ENCODE measurements at places on chromosomes 7 and 10.
A peak's percentile ranks its signal among the peaks of the same experiment; 100 is the strongest.

DNA sequence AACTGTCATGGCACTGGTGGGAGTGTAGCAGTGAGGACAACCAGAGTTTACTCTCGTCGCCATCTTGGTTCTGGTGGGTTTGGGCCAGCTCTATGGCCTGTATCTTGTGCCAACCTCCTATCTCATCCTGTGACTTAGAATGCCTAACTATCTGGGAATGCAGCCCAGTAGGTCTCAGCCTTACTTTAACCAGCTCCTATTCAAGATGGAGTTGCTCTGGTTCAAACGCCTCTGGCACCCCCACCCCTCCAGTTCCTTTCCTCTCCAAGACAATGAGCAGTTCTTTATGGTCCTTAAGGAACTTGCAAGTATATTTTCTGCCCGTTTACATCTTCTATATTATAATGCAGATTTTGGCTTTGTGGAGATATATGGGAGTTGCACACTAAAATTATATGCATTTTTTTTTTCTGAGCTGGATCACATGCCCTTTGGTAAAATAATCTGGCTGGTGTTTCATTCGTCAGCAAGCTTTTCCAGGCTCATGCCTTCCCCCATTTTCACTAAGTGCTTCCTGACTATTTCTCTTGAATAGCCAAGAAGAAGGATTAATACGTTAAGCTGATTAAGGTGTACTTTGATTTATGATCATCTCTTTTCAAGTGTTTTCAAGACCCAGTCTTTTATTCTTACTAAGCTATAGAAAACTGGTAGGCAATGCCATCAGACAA, 11.2 kb upstream of the WIPF3 start:
- no peak for DNase-seq

- no peak for DNase-seq
These were observed 10.0 kb upstream of the DDIT4 start for GRCh38 chr10:72263613-72264241.

GRCh38 chr10:33189808-33190207, 144.7 kb downstream of the NRP1 start:
- DNase-seq = no peak

DNA sequence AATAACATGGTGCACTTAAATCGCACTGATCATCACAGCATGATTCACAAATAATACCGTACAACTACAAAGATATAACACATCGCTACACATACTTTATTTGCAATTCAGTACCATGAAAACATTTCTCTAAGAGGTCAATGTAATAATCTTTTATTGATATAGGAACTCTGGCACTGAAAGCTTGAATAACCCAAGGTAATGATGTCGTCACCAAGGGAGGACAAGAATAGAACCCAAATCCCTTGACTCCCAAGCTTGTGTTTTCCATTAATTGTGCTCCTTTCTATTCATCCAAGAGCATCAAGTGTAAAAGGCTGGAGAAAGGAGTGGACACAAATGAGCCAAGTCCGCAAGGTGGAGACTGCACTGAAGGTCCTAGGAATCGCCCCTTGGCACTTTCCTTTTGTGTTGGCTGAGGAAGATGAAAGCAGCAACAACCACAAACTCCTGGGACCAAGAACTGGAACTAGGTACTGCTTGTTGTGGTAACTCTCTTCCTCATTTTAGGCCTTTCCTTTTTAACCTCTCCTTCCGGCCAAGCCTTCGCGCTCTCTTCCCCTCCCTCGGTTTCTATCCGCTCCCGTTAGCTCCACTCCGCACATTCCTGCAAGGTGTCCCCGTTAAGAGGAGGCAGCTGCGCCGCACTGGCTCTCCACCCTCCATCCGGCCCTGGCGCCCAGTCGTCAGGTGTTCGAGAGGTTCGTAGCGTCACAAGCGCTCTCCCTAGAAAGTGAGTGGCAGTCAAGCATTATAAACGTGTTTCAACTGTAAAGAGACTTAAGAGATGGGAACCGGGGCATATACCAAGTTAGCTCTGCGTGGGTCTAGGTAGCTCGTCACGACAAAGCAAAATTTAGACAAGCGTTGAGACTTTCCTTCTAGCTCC, 1.0 kb upstream of the CBLL1 start:
- no peak for DNase-seq

GRCh38 chr7:22061775-22062174, 116.1 kb upstream of the CDCA7L start:
- no peak for DNase-seq

DNA sequence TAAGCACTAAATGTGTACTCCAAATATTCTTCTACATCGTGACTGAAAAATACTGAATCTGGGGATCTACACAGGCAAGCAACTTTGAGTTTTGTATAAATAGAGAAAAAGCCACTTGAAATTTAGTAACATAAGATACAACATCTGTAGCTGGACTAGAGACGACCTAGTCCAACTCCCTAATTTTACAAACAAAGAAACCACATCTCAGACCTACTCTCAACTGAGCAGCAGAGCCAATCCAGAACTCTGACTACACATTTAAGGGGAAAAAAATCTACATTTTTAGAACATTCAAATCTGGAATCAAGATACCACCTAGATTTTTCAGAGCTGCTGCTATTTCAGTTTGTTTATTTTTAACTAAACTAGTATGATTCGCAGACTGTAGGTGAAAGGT, 88.9 kb downstream of the CABCOCO1 start:
- DNase-seq = no peak

- no peak for DNase-seq
These were observed 211.2 kb downstream of the SEMA3D start for GRCh38 chr7:84975586-84976185.

- no peak for DNase-seq
These were observed 119.9 kb downstream of the FANK1 start for GRCh38 chr10:126016156-126016805.

DNA sequence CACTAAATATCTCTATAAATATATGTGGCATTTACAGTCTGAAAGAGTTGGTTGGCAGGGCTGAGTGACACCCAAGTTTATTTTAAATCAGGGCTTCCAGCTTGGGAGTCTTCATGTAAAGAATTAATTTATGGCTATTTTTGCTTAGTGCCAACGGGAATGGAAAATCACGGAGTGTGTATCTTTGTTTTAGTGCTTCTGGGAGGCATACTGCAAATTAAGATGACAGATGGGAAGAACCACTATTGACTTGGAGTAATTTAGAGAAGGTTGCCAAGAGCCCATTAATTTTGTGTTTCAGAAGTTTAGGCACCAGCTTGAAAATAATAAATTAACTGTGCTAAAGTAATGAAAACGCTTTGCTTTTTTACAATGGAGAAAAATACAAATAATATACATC, 135.2 kb downstream of the GPR37 start:
- no peak for DNase-seq

GRCh38 chr10:95860166-95860940, 47.4 kb upstream of the CC2D2B start:
- no peak for DNase-seq

- peak; percentile 33 for DNase-seq
These were observed 8.0 kb upstream of the BEND7 start for GRCh38 chr10:13536674-13537366.

- no peak for DNase-seq
These were observed 46.3 kb downstream of the GRID2IP start for GRCh38 chr7:6504996-6505395.

- DNase-seq = no peak
These were observed 17.6 kb upstream of the AKR1C3 start for GRCh38 chr10:5076615-5077014.

- DNase-seq = no peak
These were observed 17.6 kb upstream of the PHYH start for GRCh38 chr10:13317474-13317873.

DNA sequence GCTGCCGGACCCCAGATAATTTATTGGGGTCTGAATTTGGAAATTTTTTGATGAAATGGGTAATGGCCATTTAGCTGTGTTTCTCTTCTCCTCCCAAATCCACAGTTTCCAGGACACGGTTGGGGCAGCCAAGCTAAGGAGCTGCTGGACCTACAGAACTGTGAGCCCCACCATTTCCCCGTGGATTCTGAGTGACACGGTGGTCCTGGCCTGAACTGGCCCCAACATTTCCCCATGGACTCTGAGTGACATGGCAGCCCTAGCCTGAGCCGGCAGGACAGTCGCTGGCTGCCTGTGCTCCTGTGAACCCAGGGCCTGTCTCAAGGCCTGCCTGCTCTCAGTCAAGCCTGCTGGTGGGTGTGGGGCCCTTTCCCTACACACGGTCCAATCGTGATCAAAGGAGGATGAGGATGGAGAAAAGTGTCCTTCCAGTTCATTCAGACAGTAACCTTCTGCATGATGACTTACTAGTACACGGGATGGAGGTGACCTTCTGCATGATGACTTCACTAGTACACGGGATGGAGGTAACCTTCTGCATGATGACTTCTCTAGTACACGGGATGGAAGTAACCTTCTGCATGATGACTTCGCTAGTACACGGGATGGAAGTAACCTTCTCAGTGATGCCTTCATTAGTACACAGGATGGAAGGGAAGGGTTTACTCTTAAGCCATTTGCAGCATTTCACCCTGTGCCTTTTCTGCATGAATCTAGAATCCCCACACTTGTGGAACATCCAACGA, 359.9 kb downstream of the GLRX3 start:
- DNase-seq = no peak

GRCh38 chr10:22427890-22428571, 82.7 kb downstream of the SPAG6 start:
- DNase-seq = peak; percentile 33

GRCh38 chr7:97421307-97421930, 303.9 kb downstream of the SDHAF3 start:
- DNase-seq = no peak

GRCh38 chr7:7220821-7221220, 38.5 kb downstream of the C1GALT1 start:
- no peak for DNase-seq

- no peak for DNase-seq
These were observed 112.9 kb upstream of the ZNF746 start for GRCh38 chr7:149610441-149611011.

- DNase-seq = no peak
These were observed 646.2 kb upstream of the SEMA3D start for GRCh38 chr7:85833066-85833465.

GRCh38 chr10:86979977-86980448, 11.7 kb downstream of the ADIRF start:
- DNase-seq = peak; percentile 47

GRCh38 chr7:122148081-122148480, 4.0 kb upstream of the AASS start:
- DNase-seq = no peak

- DNase-seq = no peak
These were observed 24.0 kb downstream of the HYCC1 start for GRCh38 chr7:22989643-22990587.

DNA sequence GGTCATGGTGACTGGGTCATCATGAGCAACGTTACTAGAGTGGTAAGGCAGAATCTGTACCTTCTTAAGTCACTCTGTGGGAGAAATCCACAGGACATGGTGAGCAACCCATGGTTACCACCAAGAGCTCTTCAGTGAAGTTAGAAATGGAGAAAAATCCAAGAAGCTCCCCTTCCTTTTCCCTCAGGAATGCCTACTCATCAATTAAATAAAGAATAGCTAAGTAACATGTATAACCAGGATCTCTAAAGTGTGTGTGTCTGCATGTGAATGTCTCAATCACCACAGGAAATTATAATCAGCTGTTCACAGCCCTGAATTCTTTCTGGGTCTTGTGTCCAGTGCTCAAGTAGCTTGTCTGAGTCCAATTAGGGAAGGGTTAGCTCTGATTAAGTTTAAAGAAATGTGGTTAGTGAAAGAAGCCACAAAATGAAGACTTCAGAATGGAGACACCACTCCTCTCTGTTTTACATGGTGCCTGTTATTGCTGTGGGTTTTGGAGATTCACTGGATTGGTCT, 73.2 kb downstream of the SEM1 start:
- no peak for DNase-seq

DNA sequence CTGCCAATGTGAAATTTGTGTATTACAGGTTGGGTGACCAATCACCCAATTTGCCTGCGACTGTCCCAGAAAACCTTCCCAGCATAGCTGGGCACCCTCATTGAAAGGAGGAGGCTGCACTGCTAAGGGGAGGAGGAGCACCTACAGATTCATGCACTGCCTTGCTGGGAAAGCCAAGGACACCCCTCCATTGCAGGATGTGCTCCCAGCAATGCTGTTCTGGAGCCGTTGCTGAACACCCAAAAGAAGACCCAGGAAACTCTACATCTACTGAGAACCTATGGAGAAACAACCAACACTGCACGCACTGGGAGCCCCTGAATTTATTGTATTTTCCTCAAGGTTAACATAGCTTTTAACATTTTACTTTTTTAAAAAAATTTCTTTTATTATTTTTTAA, 238.2 kb upstream of the GRB10 start:
- no peak for DNase-seq

DNA sequence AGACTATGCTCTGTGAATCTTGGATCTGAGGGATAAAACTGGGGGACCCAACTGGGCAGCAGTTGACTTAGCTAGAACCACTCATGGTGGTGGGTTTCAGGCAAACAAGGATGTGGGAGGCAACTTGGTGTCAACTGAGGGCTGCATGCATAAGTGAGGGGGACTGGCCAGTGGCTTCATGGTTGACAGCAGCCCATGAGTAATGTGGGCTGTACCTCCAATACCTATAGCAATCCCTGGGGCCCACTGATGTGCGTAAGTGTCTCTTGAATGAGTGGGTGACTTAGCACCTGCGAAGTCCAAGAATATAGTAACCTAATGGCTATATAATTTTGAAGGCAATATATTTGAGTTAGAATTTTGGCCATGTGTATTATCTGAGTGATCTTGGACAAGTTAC, 13.7 kb upstream of the MAP3K8 start:
- DNase-seq = no peak

DNA sequence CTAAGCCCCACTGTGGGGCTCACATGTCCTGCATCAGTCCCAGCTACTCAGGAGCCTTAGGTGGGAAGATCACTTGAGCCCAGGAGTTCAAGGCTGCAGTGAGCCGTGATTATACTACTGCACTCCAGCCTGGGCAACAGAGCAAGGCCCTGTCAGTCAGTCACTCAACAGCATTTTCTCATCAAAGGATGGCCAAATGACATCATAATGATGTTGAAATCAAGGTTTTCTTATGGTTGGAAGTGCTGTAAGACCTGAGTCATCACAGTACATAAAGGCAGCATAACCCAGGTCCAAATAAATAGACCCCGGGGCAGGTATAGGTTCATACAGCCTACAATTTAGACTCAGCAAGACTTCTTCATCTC, 341.1 kb downstream of the PARD3 start:
- no peak for DNase-seq

DNA sequence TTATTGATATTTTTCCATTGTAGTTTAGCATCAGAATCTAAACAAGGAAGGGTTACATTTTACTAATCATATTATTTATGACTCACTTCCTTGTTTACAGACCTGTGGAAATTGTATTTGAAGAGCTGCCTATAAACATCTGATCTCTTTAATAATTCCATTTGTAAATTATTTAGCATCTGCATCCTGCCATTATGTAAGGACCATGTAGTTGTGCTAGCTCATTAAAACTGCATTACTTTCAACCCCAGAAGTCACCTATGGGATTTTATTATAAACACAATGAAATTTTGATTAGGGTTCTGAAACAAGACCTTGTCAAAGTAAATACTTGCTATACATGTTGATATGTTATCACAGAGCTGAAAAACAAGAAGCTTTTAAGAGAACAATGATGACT, 146.8 kb upstream of the SLC26A5 start:
- DNase-seq = no peak

All from left hindlimb (tissue), 1 donor.